Activated B cell treated with CpG ODN at 0.5 μM for 24 hours (primary cell): ENCODE measurements at places on chromosomes 5 and 9.

DNA sequence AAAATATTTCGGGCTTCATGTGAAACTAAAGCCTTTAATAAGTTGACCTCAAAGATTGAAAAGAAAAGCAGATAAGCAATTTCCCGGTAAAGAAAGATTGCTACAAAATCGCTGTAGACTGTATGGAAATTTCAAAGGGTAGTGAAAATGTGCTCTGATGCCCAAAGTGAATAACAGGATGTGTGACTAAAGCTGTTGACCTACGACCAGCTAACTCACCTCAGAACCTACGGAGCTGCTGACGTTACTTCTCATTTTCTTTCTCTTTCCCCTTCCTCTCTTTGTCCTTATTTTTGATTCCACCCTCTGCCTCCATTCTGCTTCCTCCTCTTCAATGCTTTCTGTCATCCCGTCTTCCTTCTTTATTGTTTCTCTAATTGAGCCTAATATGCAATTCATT is 103.2 kb downstream of the PDE4D start:
- no peak for DNase-seq

- no peak for DNase-seq
Observed at GRCh38 chr5:138349852-138350562, 2.5 kb upstream of the KDM3B start.

DNA sequence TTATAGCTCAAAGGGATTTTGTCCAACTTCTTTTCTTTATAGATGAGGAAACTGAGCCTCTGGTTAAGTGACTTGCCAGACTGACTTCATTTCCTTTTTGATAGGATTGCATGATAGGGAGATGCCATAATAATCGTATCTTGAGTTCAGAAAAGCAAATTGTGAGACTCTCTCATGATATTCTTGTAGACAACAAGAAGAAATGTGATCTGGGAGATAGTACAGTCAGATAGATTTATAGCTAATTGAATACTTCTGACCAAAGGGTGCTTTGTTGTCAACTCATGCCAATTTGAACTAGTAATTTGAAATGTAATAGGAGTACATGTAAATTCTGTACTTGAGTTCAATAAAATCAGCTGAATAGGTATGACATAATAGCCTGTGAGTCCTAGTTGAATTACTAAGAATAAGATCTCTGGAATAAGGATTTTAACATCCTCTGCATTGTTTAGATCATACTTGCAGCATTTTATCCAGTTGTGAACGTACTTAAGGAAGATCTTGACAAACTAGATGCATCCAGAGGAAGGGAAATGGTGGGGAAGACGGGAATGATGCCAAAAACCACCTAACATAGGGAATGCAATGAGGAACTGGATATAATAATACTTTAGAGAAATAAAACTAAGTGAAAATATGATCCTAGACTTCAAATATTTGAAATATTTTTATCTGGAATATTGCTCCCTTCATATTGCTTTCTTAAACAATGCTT is 25.5 kb downstream of the CWC27 start:
- no peak for DNase-seq

- DNase-seq: no peak
Observed at GRCh38 chr5:28164568-28164967, 1126.2 kb upstream of the CDH9 start.

GRCh38 chr9:129773262-129774048 is 20.6 kb upstream of the PTGES start:
- DNase-seq: no peak

DNA sequence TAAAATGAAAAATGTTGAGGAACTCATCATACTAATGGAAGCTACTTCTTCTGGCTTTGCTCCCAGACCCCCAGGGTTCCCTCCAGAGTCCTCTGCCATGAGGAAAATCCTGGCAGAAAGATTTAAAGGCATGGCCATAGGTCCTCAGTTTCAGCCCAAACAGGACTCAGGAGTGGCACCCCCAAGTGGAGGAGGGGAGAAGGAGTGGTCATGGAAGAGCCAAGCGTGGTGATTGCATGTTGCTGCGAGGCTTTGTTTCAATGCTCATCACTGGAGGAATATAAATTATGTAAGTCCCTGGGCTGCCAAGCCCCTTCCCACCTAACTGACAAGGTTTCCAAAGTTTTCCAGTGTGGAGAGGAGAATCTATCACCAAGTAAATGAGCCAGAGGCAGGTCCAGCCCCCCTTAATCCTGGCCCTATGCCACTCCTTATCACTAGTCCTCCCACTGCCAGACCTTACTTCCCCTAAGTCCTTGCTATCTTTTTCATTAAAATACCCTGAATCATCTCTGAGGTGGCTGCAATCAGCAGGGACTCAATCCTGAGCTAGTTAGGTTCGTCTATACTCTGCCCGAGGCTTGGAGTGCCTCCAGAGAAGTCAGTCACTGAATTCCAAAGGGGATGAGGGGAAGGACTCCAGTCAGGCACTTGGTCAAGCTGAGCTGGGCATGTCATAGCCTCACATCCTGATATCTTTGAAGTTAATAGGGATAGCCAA is 70.7 kb upstream of the TAF1L start:
- no peak for DNase-seq

GRCh38 chr5:39063037-39063436 is 11.2 kb downstream of the RICTOR start:
- DNase-seq: no peak
